Fibroblast of the conjunctiva (primary cell): ENCODE measurements at places on chromosomes 16 and 17.
A peak's percentile ranks its signal among the peaks of the same experiment; 100 is the strongest.

- no peak for DNase-seq
These were observed 45.2 kb upstream of the SMPD3 start for GRCh38 chr16:68493412-68494070.

DNA sequence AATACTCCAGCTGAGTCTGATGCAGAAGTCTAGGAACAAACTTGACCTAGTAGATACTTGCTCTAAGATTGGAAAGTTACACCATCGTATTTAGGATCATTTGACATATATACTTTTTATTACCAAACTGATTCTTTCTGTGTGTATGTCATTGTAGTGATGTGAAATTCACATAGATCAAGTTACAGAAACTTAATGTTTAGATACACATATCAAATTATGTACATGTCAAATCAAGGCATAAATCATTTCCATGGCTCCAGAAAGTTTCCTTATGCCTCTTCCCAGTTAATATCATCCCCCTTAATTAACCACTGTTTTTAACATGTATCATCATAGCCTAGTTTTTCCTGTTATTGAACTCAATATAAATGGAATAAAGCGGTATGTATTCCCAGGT, 292.0 kb upstream of the CDH11 start:
- DNase-seq, result no peak

DNA sequence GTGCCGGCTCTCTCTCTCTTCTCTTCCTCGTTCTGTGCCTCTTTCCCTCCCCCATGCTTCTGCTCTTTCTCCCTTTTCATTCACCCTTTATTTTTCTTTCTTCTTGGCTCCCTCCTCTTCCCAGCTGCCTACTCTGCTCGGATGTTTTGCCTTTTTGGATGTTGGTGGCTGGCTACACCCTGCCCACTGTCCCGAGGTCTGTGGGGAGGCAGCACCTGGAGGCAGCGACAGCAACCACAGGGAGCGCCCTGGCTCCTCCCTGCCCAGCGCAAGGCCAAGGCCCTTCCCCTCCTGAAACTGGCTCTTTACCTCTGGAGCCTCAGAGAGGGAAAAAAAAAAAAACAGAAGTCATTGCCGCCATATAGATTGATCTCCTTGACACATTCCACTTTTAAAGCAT, 20.0 kb downstream of the CLUAP1 start:
- DNase-seq, result no peak

DNA sequence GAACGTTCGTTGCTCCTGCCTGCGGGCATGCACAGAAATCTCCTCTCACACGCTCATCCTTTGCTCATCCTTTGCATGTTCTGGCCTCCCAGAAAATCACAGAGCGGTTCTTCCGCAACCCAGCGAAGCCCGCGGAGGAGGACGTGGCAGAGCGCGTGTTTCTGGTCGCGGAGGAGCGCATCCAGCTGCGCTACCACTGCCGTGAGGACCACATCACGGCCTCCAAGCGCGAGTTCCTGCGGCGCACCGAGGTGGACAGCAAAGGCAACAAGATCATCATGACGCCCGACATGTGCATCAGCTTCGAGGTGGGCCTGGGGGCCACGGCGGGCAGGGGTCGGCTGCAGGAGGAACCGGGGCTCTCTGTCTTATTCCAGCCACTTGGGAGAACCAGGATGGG, 9.6 kb upstream of the KATNB1 start:
- DNase-seq, result no peak

DNA sequence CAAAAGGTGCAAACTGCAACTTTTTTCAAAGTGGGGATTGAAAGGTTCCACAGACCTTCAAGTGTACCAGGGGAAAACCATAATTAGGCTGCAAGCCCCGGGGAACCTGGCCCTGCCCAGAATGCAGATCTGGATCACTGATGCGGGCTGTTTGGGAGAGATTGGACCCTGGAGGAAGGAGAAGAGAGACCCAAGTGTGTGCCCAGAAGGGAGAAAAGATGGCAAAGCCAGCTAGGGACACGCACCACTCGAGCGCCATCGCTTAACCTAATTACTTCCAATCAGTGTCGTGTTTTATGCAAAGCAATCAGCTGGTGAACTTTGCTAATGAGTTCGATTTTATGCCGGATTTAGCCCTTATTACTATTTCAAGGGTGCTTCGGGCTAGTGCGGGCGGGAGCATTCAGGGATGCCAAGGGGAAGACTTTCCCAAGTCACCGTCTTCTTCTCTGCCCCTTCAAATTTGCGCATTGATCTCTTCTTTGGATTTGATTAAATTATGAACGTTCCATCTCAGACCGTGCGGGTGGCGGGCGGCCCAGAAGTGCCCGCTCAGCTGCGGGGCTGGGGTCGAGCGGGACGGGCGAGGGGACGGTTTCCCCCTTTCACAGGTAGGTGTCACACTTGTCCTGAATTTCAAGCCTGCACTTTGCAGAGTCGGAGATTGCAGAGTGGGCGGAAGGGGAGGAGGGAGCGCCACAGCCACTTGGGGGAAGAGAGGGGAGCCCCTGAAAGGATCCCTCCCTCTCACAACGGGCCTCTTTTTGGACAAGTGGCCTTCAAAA, 4.0 kb downstream of the IRX5 start:
- no peak for DNase-seq

- DNase-seq, result no peak
These were observed 8.1 kb upstream of the CAPN15 start for GRCh38 chr16:519425-519824.

- DNase-seq, result no peak
These were observed 15.6 kb upstream of the CBFB start for GRCh38 chr16:67013233-67013822.

- no peak for DNase-seq
These were observed 14.8 kb downstream of the ALOXE3 start for GRCh38 chr17:8103549-8103948.

- peak; percentile 14 for DNase-seq
These were observed 652 bp downstream of the VPS35L start for GRCh38 chr16:19555938-19556771.

GRCh38 chr17:28982131-28982793, 23.6 kb downstream of the SEZ6 start:
- no peak for DNase-seq
